AG08395 (cell line): ENCODE measurements at places on chromosomes 3 and 15.

DNA sequence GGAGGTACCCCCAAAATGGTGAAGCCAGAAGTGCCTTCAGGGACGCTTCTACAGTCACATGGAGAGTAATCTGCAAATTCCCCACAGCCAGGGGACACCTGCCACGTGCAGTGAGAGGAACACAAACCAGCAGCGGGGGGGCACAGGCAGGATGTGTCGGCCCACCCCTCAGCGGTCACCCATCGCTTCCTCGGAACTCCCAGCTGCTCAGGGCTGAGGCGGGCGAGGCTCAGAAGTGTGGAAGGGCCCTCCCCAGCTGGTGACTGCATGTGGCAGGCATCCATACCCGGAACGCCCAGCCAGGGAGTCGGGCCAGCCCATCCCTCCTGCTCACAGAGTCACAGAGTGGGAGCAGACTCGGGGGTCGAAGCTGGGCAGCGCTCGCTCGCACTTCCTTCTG lies 63.7 kb downstream of the SLC12A8 start:
- peak; percentile 84 for DNase-seq

GRCh38 chr3:196215493-196216020 lies 777 bp upstream of the SLC51A start:
- no peak for DNase-seq

DNA sequence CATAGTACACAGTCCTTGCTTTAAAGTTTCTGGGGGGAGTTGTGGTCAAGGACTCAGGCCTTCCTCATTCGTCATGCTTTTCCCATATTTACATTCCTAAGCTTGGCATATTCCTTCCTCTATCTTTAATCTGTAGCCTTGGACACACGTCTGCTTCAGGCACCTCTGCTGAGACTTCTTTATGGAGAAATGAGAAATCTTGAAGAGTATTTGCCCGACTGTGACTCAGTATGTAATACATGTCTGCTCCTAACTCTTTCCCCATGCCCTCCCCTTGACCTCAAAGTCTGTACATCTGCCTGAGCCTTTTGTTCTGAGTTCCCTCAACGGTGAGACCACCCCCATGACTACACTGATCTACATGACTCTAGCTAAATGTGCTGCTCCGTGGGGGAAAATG lies 246.1 kb downstream of the SI start:
- DNase-seq = no peak

- DNase-seq = peak; percentile 52
These were observed 48.3 kb downstream of the MITF start for GRCh38 chr3:69787436-69788168.
